Fibroblast of skin of scalp (primary cell): ENCODE measurements at places on chromosomes 3 and 15.
A peak's percentile ranks its signal among the peaks of the same experiment; 100 is the strongest.

- peak; percentile 60 for DNase-seq
Measured at GRCh38 chr15:65824031-65824743, 32.1 kb upstream of the DENND4A start.

DNA sequence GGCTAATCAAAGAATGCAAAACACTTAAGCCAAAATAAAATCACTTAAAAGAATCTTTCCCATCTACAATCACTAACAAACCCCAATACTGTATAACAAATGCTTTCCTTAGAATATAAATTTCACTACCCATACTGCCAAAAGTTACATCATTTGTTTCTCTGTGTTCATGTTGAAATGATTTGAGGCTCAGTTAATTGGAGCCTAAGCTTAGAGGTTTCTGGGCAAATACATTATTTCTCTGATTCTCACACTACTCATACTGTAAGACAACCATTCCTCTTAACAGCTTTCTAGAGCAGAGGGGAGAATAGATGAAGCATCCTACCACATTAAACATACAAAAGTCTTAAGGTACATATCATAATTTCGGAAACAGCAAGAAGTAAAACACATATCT, 2.1 kb downstream of the RIOX2 start:
- no peak for DNase-seq

DNA sequence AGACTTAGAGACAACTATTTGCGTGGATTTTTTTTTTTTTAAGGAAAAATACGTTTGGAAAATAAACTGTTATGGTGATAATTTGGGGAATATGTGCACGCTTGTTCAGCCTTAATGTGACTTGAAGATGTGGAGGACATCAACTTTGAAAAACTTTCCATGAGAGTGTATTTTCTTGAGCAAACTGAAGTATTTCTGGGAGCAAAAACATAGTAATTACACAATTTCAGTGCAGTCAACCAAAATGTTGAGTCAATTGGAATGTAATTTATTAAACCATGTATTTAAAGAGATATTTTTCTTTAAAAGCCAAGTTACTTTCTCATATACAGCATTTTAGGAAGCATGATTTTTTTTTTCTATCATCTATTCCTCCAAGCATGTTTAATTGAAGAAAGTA, 80.3 kb upstream of the FLNB start:
- DNase-seq, result no peak

- DNase-seq, result peak; percentile 81
Measured at GRCh38 chr15:75171408-75171807, 30.3 kb upstream of the C15orf39 start.

GRCh38 chr15:49927189-49927861, 191.7 kb downstream of the ATP8B4 start:
- DNase-seq, result peak; percentile 32
